ENCODE measurements at places on chromosomes 5 and 9.

GRCh38 chr5:170495825-170496661 is 7.8 kb upstream of the KCNIP1 start:
- no peak for DNase-seq

GRCh38 chr9:130849356-130849755 is 14.3 kb downstream of the ABL1 start:
- DNase-seq, result no peak

DNA sequence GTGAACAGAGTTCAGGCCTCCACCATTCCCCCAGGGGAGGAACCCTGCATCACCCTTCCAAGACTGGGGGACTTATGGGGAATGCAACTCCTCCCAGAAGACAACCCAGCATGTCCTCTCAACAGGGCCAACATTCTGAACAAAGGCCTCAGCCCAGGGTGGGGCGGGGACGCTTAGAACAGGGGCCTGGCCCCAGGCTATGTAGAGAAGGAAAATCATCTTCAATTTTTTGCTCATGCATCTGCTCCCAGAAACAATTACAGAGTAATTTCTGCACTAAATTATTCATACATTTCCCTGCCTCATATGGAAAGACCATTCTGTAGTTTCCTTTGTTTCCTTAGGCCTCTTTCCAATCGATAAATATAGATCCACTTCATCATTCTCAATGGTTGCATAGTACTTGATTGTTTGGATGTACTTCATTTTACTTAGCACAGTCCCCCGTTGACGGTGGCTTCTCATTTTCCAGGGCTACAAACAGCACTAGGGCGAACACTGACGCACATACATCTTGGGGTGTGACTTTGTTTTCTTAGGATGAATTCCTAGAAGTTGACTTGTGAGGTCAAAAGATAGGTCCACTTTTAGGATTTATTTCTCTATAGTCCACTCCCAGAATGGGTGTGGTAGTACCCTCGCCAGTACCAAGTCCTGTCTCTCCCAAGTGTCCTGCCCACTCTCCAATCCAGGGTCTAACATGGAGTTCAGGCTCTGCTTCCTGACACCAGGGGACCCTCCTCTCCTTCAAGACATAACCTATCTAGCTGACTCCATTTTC is 27.2 kb upstream of the SMU1 start:
- DNase-seq, result no peak

DNA sequence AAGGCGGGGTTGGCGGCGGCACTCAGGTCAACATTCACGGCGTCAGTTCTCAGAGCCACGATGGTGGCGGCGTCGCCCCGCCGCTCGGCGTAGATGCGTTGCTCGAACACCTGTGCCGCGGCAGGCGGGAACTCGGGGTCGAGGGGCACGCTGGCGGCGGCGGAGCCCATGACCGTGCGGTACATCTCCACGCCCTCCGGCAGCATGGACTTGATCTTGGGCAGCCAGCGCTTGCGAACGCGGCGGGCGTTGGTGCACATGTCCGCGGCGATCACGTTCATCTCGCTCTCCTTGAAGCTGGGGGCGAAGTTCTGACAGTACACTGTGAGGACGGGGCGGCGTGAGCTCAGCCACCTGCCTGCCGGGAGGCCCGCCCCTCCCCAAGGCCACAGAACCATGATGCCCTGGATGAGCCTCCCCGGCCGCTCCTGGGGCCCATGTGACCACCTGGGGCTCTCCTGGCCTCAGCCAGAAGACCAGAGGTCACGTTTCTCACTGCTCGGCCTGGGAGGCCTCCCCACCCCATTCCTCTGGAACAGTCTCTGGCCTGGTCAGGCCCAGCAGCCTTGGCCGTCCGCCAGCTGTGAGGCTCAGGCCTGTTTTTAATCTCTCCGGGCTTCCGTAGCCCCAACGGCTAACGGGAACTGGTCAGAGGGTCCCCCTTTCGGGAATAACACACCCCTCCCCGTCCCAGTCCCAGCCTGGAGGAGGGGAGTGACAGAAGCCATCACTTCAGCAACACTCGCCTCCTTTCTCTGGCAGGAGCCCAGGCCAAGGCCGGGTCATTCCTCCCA is 50.7 kb upstream of the UBAC1 start:
- no peak for DNase-seq

DNA sequence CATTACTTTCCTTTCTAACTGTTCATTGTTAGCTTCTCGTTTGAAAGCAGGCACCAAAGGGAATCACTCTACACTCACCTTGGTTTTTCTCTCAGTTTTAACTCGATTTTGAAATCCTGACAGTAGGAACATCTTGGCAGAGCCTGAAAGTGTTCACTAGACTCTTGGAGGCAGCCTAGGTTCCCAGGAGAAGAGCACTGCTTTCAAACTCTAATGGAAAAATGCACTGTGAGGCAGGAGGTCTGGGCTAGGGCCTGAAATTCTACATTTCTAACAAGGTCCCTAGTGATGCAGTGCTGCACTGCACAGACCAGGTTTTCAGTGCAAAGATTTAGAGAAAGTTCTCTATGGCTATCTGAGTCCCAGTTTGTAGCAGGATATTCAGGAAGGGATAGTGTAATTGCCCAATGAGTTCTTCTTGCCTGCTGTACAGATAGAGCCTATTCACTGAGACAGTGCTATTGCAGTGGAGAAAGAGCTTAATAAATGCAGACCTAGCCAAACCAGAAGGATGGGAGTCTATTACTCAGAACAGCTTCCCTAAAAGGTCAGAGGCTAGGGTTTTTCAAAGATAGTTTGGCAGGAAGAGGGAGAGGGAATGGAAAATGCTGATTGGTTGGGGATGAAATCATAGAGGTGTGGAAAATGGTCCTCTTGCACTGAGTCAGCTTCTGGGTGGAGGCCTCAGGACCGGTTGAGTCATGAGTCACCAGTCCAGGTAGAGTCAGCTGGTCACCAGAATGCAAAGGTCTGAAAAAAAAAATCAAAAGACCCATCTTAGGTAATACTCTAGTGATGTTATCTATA is 153.9 kb downstream of the GPBP1 start:
- peak; percentile 88 for DNase-seq

DNA sequence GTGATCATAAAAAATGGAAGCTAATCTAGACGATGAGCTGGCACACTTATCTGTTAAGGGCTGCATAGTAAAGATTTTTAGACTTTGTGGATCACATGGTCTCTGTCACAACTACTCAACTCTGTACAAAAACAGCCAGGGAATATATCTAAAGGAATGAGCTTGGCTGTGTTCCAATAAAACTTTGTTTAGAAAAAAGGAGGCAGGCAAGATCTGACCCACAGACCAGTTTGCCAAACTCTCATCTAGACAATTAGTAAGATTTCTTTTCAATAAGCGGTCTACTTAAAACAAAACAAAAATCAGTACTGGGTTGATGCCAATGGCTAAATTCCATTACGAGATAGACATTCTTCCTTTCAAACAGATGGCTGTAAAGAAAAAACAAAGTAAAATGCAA is 53.0 kb upstream of the RETREG1 start:
- no peak for DNase-seq

- no peak for DNase-seq
Measured at GRCh38 chr9:36222449-36222848, 31.7 kb downstream of the CLTA start.

GRCh38 chr9:89869793-89870580 is 265.2 kb downstream of the GADD45G start:
- peak; percentile 5 for DNase-seq

- peak; percentile 82 for DNase-seq
Measured at GRCh38 chr5:84091127-84091799, 293.4 kb downstream of the EDIL3 start.

DNA sequence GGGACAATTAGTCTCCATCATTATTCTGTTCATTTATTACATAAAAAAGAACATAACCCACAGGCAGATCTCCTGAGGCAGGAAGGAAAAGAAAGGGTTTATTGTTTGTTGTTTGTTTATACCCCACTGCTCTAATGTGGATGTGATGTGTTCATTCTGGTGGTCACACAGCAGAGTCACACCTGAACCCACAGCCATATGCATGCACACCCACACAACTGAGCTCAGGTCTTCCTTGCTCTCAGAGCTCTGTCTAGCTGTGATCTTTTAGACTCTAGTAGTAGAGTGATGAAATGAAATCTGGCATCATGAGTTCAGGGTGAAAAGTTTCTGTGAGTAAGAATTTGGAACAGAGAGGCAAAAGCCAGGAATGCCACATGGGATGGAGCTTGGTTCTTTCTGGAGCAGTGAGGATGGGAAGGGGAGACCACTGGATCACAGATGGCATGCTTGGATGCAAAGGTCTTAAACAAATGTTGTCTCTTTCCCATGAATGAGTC is 227.0 kb downstream of the PAPPA start:
- DNase-seq, result no peak

- DNase-seq, result peak; percentile 20
Measured at GRCh38 chr5:173730632-173731298, 114.3 kb upstream of the BOD1 start.

GRCh38 chr9:92496396-92497176 is 14.3 kb upstream of the ASPN start:
- no peak for DNase-seq

- DNase-seq, result no peak
Measured at GRCh38 chr9:126989847-126990842, 75.6 kb downstream of the RALGPS1 start.

GRCh38 chr5:135227064-135228022 is 171.7 kb downstream of the MACROH2A1 start:
- no peak for DNase-seq

Data from DMS53 (cell line).